ENCODE measurements at places on chromosomes 6 and 20.

- DNase-seq, result no peak
Observed at GRCh38 chr6:161151660-161152526, 122.0 kb downstream of the AGPAT4 start.

DNA sequence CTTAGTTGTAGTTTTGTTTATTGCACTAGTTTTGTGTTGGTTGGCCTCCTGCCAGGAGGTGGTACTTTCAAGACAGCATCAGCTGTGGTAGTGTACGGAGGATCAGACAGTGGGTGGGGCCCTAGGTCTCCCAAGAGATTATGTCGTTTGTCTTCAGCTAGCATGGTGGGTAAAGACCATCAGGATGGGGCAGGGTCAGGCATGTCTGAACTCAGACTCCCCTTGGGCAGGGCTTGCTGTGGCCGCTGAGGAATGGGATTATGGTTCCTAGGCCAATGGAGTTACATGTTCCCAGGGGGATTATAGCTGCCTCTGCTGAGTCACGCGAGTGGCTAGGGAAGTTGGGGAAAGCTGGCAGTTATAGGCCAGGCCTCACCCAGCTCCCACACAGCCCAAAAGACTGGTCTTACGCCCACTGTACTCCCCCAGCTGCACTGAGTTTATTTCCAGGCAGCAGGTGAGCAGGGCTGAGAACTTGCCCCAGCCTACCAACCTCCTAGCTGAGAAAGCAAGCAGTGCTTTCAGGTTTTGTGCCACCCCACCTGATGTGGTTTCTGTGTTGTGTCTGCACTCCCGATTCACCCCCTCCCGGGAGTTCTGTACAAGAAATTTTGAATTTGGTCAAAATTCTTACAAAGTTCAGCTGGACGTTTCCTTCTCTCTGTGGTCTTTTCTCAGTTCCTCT is 24.7 kb downstream of the ZSCAN31 start:
- no peak for DNase-seq

GRCh38 chr6:151494235-151494935 is 568 bp downstream of the CCDC170 start:
- no peak for DNase-seq

GRCh38 chr20:2757001-2757400 is 43.4 kb downstream of the CPXM1 start:
- DNase-seq, result no peak

DNA sequence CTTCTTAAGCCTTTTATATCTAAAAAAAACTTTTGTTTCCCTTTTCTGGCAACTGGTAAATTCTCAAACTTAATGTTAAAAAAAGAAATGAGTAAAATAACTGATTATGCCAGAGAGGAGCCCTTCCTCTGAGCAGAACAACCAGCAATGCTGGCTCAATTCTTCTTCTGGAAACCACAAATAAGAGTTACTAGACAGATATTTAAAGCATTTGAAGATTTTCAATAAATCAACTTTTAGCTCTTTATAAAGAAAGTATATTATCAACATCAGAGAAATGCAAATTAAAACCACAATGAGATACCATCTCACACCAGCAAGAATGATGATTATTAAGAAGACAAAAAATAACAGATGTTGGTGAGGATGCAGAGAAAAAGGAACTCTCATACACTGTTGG is 61.1 kb upstream of the TCF21 start:
- no peak for DNase-seq

DNA sequence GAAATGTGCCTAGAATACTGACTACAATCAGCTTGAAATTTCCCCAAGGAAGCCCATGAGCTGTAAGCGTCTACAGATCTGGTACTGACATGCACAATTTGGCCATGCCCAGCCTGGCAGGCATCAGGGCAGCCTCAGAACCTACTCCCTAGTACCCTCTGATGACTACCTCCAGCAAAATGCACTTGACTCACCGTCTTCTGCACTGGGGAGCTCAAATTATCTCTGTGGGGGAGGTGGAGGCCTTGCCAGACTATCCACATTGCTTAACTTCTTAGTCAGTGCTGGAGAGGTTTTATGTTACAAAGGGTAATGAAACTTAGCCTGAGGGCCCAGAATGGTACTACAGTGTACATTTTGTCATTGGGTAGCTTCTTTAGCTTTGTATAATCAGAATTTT is 126.0 kb upstream of the ADGRF1 start:
- no peak for DNase-seq

- no peak for DNase-seq
Observed at GRCh38 chr6:39508515-39508914, 186.0 kb upstream of the KCNK16 start.

- peak; percentile 49 for DNase-seq
Observed at GRCh38 chr6:39228992-39229767, at the start of gene KCNK5. TSS of gene KCNK5 (minus strand) at chr6:39229475. CDS start at chr6:39229111, 364 bp downstream.

GRCh38 chr6:139904568-139904967 is 530.1 kb upstream of the CITED2 start:
- no peak for DNase-seq

DNA sequence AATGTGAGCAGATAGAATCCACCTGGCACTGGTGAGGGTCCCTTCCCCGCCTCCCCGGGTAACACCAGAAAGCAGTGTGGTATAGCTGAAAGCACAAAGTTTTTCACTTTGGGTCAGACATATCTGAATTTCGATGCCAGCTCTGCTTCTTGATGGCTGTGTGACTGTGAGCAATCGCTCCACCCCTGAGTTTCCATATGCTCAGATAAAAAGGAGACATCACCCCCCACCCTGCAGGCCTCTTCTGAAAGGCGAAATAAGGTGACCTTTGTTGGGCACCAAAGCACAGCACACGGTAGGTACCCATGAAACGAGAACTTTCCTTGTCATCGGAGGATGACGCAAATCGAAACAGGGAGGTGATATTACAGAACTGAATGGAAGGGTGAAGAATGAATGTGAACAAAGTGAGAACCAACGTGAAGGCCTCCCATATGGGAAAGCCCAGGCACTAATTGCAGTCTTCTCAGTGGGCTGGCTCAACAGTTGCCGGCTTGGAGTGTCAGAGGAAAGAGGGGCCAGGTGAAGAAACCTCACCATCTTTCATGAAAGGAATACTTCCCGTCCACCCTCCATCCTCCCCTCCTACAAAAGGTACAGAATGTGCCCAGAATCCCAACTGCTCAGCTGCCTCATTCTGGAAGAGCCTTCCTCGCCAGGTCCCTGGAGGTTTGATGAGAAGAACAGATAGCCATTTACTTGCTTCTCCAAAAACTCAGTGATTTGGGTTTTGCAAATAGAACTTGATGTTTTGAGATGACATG is 61.8 kb downstream of the NFATC2 start:
- no peak for DNase-seq

DNA sequence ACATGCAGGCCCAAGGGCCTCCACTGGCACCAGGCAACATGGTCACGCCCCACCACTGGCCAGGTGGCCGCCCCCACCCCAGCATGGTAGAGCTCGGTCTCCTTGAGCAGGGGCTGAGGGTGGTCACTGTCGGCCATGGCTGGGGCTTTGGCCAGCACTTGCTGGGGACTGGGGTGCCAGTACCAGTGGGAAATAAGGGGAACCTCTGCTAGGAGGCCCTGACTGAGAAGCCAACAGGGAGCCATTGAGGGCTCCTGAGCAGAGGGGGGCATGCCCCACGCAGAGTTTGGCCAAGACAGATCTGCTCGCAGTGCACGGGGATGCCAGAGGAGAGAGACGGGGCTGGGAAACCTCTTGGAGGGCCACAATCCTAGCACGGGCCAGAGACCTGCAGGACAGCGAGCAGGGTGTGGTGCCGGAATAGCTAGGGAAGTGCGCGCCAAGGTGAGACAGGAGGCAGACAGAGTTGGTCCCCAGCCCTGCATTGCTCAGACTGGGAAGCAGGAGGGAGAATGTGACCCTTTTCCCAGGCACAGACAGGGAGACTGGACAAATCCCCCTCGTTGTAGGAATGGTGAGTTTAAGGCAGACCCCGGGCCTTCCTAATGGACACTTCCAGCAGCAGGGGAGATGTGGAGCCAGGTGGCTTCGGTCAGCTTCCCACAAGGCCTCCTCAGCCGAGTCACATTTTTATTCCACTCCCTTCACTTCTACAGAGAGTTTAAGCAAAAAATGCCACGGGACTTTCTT is 179.0 kb upstream of the CST7 start:
- DNase-seq, result no peak

GRCh38 chr6:71730284-71730683 is 156.1 kb upstream of the RIMS1 start:
- no peak for DNase-seq

DNA sequence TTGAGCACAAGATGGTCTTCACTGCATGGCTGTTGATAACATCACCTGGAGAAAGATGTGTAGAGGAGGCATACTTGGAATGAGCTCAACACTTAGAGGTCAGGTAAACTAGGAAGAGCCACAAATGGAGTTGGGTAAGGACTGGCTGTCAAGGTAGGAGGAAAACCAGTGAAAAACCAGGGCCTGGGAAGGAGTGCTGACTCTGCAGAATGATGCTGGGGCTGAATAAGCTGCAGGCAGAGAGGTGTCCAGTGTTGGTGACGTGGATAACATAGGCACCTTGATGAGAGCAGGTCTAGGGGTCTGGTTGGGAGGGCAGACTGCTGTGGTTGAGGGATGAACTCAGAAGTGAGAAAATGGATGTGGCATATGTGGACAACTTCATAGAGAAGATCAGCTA is 160.2 kb downstream of the CARMIL1 start:
- DNase-seq, result no peak

- peak; percentile 81 for DNase-seq
Observed at GRCh38 chr20:34791289-34792020, 34.0 kb downstream of the NCOA6 start.

DNA sequence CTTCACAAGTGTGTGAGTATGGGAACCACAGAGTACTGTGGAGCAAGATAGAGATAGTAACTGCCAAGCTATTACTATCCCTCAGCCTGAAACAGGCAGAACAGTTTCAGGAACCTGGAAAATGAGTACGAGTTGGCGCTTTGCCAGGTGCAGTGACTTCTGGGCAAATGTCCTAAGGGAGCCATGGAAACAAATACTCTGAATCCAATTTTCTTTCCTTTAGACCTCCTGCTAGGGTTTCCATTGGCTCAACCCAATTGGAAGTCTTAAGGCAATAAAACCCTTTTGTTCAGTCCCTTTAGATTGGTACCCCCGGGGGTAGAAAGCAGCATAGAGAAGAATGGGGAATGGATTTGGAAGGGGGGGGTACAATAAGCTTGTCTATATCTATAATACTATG is 205.0 kb upstream of the EPHA7 start:
- DNase-seq, result peak; percentile 75

GRCh38 chr20:49938173-49939163 is 2.3 kb downstream of the RNF114 start:
- no peak for DNase-seq

GRCh38 chr6:134626086-134626485 is 308.2 kb upstream of the SGK1 start:
- no peak for DNase-seq

GRCh38 chr20:10992731-10993130 is 318.9 kb upstream of the JAG1 start:
- peak; percentile 21 for DNase-seq

Data from NCI-H446 treated with DMSO at 0.1 percent for 48 hours (cell line).